Fibroblast of gingiva (primary cell): ENCODE measurements at places on chromosomes 12 and 14.

GRCh38 chr12:23359975-23360701 lies 589.3 kb downstream of the SOX5 start:
- DNase-seq, result no peak

- DNase-seq, result peak; percentile 75
These were observed at the start of gene ARID2 for GRCh38 chr12:45729233-45730083. Gene ARID2 (plus strand): TSS chr12:45729706. CDS start chr12:45729837, 131 bp downstream.

- no peak for DNase-seq
These were observed 2.6 kb downstream of the RTL1 start for GRCh38 chr14:100900837-100901390.

DNA sequence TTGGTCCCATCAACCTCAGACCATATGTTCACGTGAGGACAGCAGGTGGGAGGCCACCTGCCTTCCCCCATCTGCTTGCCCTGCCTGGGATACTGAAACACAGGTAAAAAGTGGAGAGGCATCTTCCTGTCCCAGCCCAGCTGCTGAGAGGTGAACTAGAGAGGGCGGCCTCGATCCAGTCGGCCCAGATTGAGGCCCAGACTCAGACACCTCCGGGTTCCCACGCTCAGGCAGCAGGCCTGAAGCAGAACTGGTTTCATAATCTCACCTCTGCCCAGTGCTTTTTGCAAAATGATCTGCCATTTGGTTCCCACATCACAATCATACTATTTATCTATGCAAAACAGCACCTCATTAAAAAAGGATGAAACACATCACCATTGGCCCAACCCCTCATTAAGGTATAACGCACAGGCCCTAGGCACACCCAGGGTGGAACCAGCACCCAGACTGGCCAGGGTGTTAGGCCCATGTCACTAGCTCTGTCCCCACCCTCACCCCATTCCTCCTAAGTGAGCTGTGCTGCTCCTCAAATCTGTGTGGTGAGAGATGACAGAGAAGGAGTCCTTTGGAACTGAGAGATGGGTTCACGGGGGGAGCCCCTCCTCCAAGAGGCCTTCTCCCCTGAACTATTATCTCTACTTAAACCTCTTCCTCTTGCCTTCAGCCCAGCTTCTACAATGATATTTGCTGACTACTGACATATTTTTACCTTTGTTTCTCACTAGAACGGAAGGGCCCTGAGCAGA lies 81.1 kb downstream of the ZFP36L1 start:
- no peak for DNase-seq

- DNase-seq, result peak; percentile 92
These were observed 194.1 kb downstream of the MON2 start for GRCh38 chr12:62660756-62661155.

DNA sequence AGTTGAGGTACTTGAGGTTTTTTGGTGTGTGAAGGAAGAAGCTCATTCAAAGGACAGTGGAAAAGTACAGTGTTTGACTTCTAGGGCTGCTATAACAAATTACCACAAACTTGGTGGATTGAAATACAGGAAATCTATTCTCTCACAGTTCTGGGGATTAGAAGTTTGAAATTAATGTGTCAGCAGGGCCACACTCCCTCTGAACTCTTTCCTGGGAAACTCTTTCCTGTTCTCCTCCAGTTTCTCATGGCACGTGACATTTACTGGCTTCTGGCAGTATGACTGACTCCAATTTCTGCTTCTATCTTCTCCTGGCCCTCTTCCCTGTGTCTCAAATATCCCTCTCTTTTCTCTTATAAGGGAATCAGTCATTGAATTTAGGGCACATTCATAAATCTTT lies 160.2 kb downstream of the CCDC91 start:
- peak; percentile 14 for DNase-seq

- DNase-seq, result no peak
These were observed 16.1 kb upstream of the CRACR2A start for GRCh38 chr12:3768911-3769447.

GRCh38 chr14:70181276-70181675 lies 7.5 kb downstream of the SLC8A3 start:
- no peak for DNase-seq

GRCh38 chr12:23617749-23618148 lies 331.7 kb downstream of the SOX5 start:
- DNase-seq, result no peak

GRCh38 chr12:127703026-127703425 lies 563.9 kb upstream of the TMEM132C start:
- DNase-seq, result no peak

DNA sequence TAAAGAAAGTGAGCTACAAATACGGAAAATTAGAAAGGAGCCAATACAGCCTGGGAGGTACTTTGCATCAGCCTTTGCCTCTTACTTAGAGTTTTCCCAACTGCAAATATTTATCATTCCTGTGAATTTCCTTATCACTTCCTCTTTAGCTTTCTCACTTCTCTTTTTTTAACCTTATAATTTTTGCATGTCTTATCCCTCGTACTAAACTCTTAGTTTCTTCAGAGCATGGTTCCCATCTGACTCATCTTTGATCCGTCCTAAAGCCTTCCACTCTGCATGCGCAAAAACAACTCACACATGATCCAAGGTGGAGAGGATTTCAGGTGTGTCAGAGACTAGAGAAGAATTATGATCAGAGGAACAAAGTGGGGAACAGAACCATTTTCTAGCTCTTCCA lies 9.6 kb upstream of the SNAPC1 start:
- no peak for DNase-seq

DNA sequence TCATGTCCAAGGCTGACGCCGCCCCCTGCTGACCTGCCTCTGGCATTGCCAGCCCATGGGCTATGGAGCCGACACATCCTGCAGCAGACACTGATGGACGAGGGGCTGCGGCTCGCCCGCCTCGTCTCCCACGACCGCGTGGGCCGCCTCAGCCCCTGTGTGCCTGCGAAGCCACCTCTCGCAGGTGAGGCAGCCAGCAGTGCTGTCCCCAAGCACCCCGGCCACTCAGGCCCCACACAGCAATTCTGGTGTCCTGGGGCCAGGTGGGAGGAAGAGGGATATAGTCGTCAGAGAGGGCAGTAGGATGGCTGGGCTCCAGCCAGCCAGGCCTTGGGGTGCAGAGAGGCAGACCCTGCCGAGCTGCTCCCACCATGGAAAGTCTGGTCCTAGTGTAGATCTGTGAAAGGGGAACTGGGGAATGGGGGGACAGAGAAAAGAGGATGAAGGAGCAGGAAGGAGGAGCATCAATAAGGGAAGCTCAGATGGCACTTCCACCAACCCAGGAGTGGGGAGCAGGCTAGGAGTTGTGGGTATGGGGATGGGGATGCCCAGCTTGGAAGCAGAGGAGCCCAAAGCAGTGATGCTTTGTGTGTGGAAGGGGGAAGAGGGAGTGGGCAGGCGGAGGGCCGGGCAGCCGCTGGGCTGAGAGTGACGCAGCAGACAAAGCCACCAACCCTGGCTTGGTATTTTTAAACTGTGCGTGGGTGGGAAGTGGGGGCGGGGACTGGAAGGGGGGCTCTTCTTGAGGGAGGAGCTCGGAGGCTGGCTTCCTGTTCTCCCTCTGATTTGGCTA lies 4.7 kb downstream of the NAB2 start:
- DNase-seq, result peak; percentile 80

- no peak for DNase-seq
These were observed 59.2 kb downstream of the CHST11 start for GRCh38 chr12:104515899-104516298.

DNA sequence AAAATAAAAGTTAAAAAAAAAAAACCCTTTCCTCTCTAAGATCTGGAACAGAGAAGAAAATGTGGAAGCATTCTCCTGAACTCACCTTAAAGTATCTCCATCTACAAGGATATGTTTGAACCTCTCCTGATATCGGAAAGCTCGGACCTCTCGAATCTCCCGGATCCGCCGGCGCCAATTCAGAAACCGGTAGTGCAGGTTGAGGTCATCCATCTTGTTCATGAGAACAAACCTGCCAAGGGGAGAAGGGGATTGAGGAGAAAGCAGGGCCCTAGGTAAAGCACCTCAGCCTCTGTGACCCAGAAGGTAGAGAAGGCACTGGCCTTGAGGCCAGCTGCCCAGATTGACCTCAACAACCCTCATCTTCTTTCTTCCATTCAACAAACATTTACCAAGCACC lies 2.2 kb downstream of the SPRYD3 start:
- no peak for DNase-seq

GRCh38 chr12:2083561-2083960 lies 30.8 kb downstream of the CACNA1C start:
- no peak for DNase-seq

GRCh38 chr12:41745593-41745992 lies 399.1 kb downstream of the GXYLT1 start:
- DNase-seq, result no peak

- DNase-seq, result no peak
These were observed 18.8 kb upstream of the SLCO1A2 start for GRCh38 chr12:21353487-21353886.

DNA sequence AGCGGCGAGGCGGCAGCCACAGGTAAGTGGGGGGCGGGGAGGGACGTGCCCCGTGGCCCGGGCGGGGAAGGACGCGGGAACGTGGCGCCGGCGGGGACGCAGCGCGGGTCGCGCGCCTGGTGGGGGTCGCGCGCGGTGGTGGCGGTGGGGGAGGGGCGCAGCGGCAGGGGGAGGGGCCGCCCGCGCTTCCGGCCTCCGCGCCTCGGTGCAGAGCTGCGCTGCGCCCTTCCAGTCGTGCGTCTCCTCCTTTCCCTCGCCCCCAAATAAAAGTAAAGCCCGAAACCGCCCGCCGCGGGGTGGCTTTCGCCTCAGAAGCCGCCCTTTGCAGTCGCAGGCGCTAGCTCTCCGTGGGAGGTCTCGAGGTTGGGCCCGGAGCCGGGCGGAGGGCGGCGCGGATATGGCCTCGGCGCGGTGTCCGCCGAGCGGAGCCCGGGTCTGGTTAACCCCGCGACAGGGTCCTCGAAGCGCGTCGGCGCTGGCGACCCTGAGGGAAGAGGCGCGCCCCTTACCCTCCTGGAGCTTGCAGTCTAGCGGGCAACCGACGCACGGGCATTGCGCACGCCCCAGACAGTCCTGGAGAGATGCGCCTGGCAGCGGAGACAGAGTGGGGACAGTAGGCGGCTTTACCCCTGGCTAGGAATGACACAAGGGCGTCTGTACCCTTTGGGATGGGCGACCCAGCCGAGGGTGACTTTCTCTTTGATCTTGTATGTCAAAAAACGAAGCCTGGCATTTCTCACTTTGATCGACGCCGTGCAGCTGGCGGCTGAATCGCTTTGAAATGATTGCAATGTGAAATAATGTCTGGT lies 589 bp downstream of the ATF1 start:
- DNase-seq, result peak; percentile 36

DNA sequence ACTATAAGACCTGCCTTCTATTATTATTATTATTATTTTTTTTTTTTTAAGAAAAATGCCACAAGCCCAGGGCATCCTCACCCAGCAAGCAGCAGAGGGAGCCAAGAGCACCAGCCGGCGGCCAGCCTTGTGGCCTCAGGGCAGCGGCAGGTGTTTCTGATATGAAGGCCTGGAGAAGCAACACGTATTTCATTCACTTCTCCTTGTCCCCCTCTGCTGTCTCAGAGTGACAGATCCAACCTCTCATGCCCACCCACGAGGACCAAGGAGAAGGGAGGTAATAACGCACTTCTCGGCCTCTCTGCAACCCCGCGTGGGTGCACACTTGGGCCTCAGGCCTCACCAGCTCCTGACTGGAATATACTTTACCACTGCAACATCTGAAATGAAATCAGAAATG lies 25.4 kb downstream of the CDC42BPB start:
- DNase-seq, result no peak

DNA sequence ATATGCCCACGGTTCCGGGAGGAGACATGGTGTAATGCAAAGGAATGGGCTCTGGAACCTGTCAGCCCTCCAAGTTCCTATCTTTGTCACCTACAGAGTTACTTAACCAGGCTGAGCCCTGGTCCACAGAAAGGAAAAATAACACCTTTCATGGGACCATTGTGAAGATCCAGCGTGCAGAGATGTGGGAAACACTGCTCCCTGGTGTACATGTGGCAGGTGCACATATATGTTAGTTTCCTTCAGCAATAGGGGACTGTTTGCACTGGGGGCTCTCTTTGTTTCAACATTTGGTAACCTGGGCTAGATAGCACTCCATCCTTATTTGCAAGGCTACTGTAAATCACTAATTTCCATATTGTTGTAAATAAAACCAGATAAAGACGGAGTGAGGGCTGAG lies 72.3 kb downstream of the ANO2 start:
- no peak for DNase-seq

GRCh38 chr14:99995700-99996356 lies 69.4 kb upstream of the EVL start:
- DNase-seq, result peak; percentile 51

GRCh38 chr14:49366416-49366815 lies 219.8 kb downstream of the RPS29 start:
- no peak for DNase-seq

GRCh38 chr12:45260104-45260815 lies 44.4 kb downstream of the ANO6 start:
- DNase-seq, result peak; percentile 37

- no peak for DNase-seq
These were observed 190.0 kb downstream of the MDGA2 start for GRCh38 chr14:47485421-47485820.

DNA sequence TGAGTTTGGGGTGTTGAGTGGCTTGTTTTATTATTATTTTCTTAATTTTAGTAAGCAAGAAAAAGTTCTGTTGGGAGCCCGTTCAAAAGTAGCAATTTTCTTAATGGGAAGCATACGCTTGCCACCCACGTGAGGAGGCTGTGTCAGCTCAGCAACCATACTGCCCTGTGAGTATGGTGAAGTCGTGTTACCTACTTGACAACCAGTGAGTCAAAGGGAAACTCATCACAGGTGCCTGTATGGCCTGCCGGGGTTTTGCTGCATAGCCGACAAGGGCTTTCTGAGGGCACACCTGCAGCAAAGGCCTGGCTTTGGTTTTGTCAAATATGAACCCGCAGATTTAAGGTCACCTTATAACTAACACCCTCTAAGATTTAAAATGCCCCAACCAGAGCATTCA lies 31.1 kb downstream of the PITPNM2 start:
- DNase-seq, result no peak

GRCh38 chr12:112595410-112595809 lies 176.7 kb downstream of the PTPN11 start:
- no peak for DNase-seq

DNA sequence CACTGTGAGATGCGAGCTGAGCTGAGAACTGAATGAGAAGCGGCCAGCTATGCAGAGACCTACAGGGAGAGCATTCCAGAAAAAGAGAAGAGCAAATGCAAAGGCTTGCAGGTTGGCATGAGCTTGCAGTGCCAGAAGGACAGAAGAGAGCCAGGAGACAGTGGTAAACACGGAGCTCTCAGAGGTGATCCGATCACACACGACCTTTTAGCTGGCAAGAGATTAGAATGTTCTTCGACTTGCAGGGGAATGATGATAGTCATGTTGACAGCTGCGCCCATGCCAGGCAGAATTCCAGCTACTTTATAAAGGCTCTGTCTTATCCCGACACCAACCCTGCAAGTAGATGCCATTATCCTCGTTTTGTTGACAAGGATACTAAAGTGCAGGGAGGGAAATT lies 256.8 kb downstream of the VRK1 start:
- no peak for DNase-seq

GRCh38 chr14:91341751-91342154 lies 75.9 kb downstream of the CCDC88C start:
- DNase-seq, result no peak

- no peak for DNase-seq
These were observed 21.4 kb upstream of the ADGRD1 start for GRCh38 chr12:130932061-130932930.
